ENCODE measurements at places on chromosomes 7 and 10.
A peak's percentile ranks its signal among the peaks of the same experiment; 100 is the strongest.

DNA sequence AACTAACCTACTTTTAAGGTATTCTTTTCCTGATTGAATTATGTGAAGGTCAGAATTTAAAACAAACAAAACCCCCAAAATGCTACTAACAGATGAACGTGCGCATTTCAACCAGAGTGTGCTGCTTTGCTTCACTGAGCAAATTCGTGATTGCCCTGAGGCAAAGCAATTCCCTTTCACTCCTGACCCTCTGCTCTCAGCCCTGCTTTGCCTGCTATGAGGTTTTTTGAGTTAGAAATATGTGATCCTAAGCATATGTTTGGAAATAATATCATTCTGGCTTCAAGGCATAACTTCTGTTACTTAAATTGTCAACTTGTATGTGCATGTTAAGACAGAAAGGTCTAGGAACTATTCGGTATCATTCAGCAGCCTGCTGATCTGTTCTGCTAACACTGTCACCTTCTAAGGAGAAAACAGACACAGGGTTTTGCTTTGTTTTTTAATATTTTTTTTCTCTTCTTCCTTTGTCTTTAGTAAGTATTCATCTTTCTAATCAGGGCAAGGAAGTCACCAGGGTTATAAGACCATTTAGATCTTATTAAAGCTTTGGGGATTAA is 124.2 kb downstream of the GNAT3 start:
- H3K27ac ChIP-seq = no peak overlapping the region
- H3K27me3 ChIP-seq = no peaks in the 10 kb centered on the region
- H3K4me1 ChIP-seq = no peaks in the 10 kb centered on the region
- H3K4me3 ChIP-seq = no peak overlapping the region
- no peak for DNase-seq
- H3K36me3 ChIP-seq = no peaks in the 10 kb centered on the region

DNA sequence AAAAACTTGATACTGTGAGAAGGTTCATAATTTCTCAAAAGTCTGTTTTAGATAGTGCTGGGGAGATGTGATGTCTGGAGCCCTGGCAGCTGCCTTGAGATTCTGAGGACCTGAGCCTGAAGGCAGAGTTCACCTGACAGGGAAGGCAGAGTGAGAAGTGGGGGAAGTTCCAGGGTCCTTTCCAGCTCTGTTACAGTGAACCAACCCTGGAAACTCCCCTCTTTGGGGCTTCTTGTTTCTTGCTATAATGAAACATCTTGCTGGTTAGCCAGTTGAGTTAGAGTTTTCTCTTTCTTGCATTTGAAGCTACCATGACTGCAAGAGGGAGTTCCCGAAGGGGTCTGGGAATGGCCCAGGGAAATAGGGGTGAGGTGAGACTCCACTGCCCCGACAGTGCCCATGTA is 158.9 kb upstream of the TNRC18 start:
- no peak overlapping the region for H3K4me3 ChIP-seq
- H3K27me3 ChIP-seq = no peaks in the 10 kb centered on the region
- DNase-seq = no peak
- no peaks in the 10 kb centered on the region for H3K36me3 ChIP-seq

- no peak for DNase-seq
- H3K36me3 ChIP-seq = peaks cover 4% of the 10 kb centered on the region
- H3K4me3 ChIP-seq = no peak overlapping the region
- peaks cover 6% of the 10 kb centered on the region for H3K4me1 ChIP-seq
Observed at GRCh38 chr10:15201589-15202300, 33.3 kb upstream of the NMT2 start.

DNA sequence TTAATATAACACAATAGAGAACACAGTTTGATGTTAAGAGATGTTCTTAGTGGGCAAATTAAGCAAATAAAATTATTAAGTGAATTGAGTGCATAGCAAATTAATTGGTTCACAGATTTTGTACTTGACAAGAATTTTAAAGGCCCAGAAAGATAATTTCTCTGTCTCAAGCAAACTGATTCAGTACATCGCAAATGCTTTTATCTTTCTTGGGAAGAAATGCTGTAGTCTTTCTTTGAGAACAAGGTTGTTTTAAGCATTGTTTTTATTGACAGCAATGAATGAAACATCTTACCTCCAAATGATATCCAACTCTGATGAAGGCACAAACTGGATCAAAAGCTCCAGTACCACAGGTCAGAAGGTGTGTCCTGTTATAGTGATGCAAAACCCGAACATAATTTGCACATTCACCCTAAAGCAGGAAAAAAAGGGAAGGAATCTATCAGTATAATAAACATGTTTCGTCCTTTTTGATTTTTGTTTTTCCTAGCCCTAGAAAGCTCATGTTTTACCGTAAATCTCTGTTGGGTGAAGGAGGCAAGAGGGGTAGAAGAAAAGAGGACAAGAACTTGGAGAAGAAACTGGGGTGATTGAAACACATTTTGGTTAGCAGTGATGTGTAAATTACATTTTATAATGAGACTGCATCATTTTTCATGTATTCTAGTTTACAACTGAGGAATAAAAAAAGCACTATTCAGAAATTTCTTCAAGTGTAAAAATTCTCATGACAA is 182.6 kb downstream of the SEMA3E start:
- no peaks in the 10 kb centered on the region for H3K27me3 ChIP-seq
- H3K27ac ChIP-seq = no peak overlapping the region
- DNase-seq = no peak
- no peaks in the 10 kb centered on the region for H3K36me3 ChIP-seq
- H3K4me3 ChIP-seq = no peak overlapping the region
- no peaks in the 10 kb centered on the region for H3K4me1 ChIP-seq

DNA sequence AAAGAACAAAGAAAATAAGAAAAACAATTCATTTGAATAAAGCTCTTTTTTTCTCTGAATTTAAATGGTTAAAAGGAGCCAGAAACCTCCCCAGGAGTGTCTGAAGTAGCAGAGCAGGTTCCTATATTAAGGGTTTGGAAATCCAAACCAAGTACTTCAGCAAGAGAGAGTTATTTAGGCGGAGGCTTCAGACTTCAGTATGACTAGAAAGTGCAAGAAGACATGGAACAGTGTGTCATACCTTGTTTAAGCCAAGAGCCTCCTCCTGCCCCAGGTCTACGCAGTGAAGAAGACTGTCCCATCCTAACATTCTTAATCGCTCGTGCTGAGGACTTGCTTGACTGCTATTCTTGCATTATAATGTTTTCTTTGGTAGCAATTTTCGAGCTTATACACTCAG is 51.3 kb downstream of the ODAD2 start:
- no peaks in the 10 kb centered on the region for H3K36me3 ChIP-seq
- H3K4me1 ChIP-seq = peaks cover 9% of the 10 kb centered on the region
- no peaks in the 10 kb centered on the region for H3K27me3 ChIP-seq
- H3K4me3 ChIP-seq = no peak overlapping the region

- no peak overlapping the region for H3K27ac ChIP-seq
- DNase-seq = no peak
- H3K4me1 ChIP-seq = no peaks in the 10 kb centered on the region
- H3K27me3 ChIP-seq = no peaks in the 10 kb centered on the region
- H3K4me3 ChIP-seq = no peak overlapping the region
- H3K36me3 ChIP-seq = no peaks in the 10 kb centered on the region
Observed at GRCh38 chr7:53602817-53603418, 567.5 kb downstream of the POM121L12 start.

DNA sequence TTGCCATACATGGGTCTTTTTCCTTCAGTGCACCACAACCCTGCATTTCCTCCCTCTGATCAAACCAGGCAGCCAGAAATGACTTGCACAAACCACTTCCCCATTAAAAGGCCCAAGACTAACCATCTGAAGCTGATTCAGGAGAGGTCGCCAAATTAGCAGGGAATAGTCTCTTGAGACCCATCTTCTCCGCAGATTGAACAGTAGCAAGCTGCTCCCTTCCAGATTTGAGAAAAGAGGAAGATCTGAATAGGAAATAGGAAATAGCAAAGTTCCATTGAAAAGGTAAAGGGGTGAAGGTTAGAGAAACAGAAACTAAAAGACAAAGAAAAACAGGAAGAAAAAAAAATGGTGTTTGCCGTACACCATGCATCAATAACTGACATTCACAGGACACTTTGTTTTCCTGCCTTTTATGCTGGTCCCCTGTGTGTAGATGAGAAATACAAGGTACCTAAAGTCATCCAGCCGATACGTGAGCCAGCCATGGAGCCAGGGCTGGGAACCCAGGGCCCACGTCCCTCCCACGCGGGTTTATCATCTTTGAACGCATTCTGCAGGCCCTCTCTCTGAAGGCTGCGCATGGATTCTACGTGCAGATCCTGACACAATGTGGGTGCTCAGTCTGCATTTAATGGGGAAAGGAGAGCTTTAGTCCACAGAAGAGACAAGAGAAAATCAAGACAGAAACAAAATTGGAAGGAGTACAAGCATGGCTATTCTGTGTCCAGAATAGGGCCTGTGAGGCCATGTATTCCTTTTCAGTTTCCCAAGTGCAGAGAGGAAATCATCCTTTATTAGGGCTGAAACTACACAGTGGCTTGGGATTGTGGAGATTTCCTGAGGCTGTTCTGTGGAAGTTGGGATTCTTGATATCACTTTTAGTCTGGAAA is 268.4 kb upstream of the NPVF start:
- no peaks in the 10 kb centered on the region for H3K4me1 ChIP-seq
- no peak overlapping the region for H3K4me3 ChIP-seq
- peak overlapping the region; percentile 77 for H3K27ac ChIP-seq
- DNase-seq = peak; percentile 17
- H3K27me3 ChIP-seq = no peaks in the 10 kb centered on the region
- H3K36me3 ChIP-seq = no peaks in the 10 kb centered on the region

DNA sequence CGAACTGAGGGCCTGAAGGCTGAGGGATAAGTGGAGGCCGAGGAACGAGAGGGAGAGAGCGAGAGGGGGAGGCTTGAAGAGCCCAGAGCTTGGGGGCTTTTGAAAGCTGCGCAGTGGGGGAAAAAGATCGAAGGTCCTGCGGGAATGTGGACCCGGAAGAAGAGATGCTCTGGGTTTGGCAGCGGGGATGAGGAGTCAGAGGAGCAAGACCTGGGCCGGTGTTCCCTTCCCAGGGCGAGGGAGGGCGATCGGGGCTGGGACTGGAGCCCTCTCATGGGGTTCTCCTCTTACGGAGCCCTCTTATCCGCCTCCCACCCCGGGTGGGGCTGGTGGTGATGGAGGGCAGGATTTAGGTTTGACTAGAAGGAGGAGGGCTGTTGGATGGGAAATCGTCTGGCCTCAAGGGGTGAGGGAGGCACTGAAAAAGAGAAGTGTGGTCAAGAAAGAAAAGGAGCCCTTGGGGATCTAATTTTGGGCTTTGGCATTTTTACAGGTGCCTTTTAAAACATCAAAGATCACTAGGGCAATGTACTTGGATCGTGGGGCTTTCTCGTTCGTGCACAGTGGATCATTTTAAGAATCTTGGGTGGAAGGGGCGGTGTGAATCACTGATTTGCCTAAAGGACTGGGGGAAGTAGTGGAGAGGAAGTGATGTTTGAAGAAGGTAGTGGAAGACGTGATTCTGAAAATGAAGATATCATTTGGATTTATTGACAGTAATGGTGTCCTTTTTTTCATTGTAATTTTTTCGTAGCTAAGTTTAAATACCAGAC is 637 bp downstream of the SAMD8 start:
- H3K4me1 ChIP-seq = peaks cover 23% of the 10 kb centered on the region
- H3K27ac ChIP-seq = peak overlapping the region; percentile 99
- no peak for DNase-seq
- no peaks in the 10 kb centered on the region for H3K27me3 ChIP-seq

- DNase-seq = no peak
- no peaks in the 10 kb centered on the region for H3K36me3 ChIP-seq
- no peaks in the 10 kb centered on the region for H3K4me1 ChIP-seq
- H3K27me3 ChIP-seq = no peaks in the 10 kb centered on the region
- H3K4me3 ChIP-seq = peak within 1 kb of the TSS; percentile 31
- no peak within 1 kb of the TSS for H3K27ac ChIP-seq
Observed at GRCh38 chr7:45573661-45574415, at the start of gene ADCY1. Gene ADCY1 (plus strand): TSS chr7:45574368. CDS start chr7:45574544, 176 bp downstream.

- H3K36me3 ChIP-seq = no peaks in the 10 kb centered on the region
- no peaks in the 10 kb centered on the region for H3K27me3 ChIP-seq
- H3K27ac ChIP-seq = no peak overlapping the region
- DNase-seq = no peak
- peaks cover 11% of the 10 kb centered on the region for H3K4me1 ChIP-seq
Observed at GRCh38 chr10:11357439-11357838, 254.0 kb downstream of the USP6NL start.

DNA sequence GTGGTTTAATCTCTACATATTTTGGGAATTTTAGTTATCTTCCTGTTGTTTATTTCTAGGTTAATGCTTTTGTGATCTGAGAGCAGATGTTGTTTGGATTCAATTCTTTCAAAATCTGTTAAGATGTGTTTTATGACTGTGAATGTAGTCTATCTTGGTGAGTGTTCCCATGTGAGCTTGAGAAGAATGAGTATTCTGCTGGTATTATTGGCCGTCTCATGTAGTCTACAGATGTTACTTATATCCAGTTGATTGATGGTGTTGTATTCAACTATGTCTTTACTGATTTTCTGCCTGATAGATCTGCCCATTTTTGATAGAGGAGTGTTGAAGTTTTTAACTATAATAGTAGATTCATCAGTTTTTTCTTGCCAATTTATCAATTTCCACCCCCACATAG is 141.4 kb upstream of the FOXP2 start:
- no peaks in the 10 kb centered on the region for H3K36me3 ChIP-seq
- no peaks in the 10 kb centered on the region for H3K27me3 ChIP-seq
- H3K4me3 ChIP-seq = no peak overlapping the region
- H3K27ac ChIP-seq = no peak overlapping the region
- no peak for DNase-seq

GRCh38 chr7:22549667-22550513 is 49.9 kb upstream of the STEAP1B start:
- no peaks in the 10 kb centered on the region for H3K36me3 ChIP-seq
- H3K4me1 ChIP-seq = peaks cover 4% of the 10 kb centered on the region
- H3K27me3 ChIP-seq = no peaks in the 10 kb centered on the region
- peak overlapping the region; percentile 5 for H3K4me3 ChIP-seq
- H3K27ac ChIP-seq = no peak overlapping the region

DNA sequence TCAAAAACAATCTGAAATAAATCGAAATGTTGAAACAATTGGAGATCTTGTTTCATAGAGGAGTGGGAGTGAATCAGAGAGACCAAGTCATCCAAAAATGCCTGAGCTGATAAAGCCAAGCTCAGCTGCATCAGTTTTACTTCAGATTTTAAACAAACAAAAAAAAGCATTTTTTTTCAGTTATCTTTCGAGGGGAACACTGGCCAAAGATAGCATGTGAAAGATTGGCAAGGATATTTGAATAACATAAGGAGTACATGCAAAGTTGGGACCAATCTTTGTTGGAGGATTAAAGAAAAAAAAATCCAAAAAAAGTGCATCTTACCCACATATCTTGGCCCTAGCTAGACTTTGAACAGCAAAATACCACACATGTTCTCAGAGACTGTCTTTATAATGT is 47.2 kb downstream of the RHOBTB1 start:
- DNase-seq = no peak
- H3K4me1 ChIP-seq = no peaks in the 10 kb centered on the region
- no peak overlapping the region for H3K27ac ChIP-seq
- H3K4me3 ChIP-seq = no peak overlapping the region

- H3K36me3 ChIP-seq = no peaks in the 10 kb centered on the region
- DNase-seq = no peak
- H3K27me3 ChIP-seq = no peaks in the 10 kb centered on the region
- no peak overlapping the region for H3K27ac ChIP-seq
- peaks cover 4% of the 10 kb centered on the region for H3K4me1 ChIP-seq
Observed at GRCh38 chr7:157856873-157857577, 520.2 kb downstream of the DNAJB6 start.

GRCh38 chr7:87552351-87552900 is 48.3 kb downstream of the ABCB1 start:
- DNase-seq = no peak
- no peaks in the 10 kb centered on the region for H3K4me1 ChIP-seq
- no peaks in the 10 kb centered on the region for H3K36me3 ChIP-seq
- H3K27me3 ChIP-seq = no peaks in the 10 kb centered on the region

- H3K36me3 ChIP-seq = no peaks in the 10 kb centered on the region
- H3K4me3 ChIP-seq = no peak overlapping the region
- no peaks in the 10 kb centered on the region for H3K4me1 ChIP-seq
- no peak for DNase-seq
Observed at GRCh38 chr7:26900251-26900650, 35.9 kb upstream of the SKAP2 start.
